Smooth muscle cell of the brain vasculature (primary cell): ENCODE measurements at places on chromosomes 3 and 15.

GRCh38 chr3:12040902-12041301 lies 36.7 kb downstream of the SYN2 start:
- DNase-seq, result no peak

- no peak for DNase-seq
Measured at GRCh38 chr3:195770081-195770840, 41.5 kb downstream of the MUC4 start.

GRCh38 chr3:110791995-110792686 lies 279.5 kb upstream of the NECTIN3 start:
- no peak for DNase-seq

GRCh38 chr3:17111586-17111985 lies 226.8 kb downstream of the PLCL2 start:
- DNase-seq, result no peak

DNA sequence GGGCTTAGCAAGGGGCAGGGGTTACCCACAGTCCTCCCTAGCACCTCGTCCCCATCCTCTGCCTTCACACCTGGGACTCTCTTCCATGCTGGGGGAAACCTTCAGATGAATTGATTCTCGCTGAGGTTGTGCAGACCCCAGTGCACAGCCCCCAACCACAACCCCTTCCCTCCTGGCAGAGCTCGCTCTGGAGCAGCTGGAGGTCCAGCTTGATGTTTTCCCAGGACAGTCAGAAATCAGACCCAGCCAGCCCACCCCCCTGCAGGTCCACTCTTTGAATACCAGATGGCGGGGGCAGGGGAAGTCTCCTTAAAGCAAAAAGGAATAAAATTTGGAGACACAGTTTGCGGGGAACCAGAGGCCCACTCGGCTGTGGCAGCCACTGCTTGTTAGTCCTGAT lies 234.4 kb downstream of the XXYLT1 start:
- DNase-seq, result no peak

- DNase-seq, result no peak
Measured at GRCh38 chr15:73156431-73157191, 104.3 kb downstream of the NEO1 start.

DNA sequence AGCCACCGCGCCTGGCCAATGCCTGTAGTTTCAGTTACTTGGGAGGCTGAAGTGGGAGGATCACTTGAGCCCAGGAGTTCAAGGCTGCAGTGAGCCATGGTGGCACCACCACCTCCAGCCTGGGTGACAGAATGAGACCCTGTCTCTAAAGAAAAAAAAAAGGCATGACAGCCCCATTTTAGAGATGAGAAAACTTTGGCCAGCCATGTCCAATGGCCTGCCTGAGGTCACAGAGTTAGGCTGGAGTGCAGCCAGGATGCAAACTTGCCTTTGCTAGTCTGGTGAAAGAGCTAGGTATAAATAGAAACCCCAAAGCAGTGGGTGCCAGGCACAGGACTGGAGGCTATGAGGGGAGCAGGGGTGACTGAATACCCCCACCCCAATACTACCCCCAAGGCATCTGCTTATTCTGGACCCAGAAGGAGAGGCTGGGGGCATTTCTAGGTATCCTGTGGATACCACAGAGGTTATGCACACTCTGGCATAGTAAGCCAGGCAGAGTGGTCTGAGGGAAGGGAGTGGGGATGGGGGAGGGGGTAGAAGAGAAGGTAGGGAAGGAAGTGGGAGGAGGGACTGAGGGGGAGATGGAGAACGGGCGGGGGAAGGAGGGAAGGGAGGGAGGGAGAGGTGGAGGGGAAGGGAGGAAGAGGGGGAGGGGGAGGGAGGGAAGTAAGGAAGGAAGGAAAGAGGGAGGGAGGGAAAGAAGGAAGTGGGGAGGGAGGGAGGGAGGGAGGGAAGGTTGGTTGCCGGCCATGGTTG lies 16.2 kb upstream of the C15orf39 start:
- DNase-seq, result no peak

GRCh38 chr3:23874359-23875112 lies 42.3 kb downstream of the NKIRAS1 start:
- no peak for DNase-seq

- no peak for DNase-seq
Measured at GRCh38 chr3:66322436-66322835, 101.6 kb downstream of the SLC25A26 start.

- DNase-seq, result no peak
Measured at GRCh38 chr15:48929661-48930060, 34.1 kb downstream of the SHC4 start.

GRCh38 chr15:48582452-48583247 lies 62.9 kb downstream of the FBN1 start:
- peak; percentile 57 for DNase-seq

- DNase-seq, result no peak
Measured at GRCh38 chr15:34336231-34336990, 1.2 kb downstream of the SLC12A6 start.

GRCh38 chr15:80978685-80979329 lies 10.8 kb downstream of the MESD start:
- DNase-seq, result no peak

DNA sequence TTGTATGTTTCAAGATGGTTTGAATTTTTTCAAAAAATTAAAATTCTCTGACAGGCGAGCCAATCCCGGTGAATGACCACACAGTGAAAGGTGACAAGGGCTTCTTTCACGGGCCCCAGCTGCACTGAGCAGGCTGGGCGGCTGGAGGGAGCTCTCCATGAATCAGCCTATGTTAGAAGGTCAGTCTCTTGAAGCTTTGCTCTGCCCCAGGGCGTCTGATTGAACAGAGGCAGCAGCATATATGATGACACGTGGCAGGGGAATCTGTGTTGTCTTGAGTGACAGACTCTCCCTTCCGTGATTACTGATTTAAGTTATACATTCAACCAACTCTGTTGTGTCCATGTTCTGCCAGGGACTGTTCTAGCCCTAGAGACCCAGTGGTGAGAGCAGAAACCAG lies 51.5 kb downstream of the ISG20 start:
- DNase-seq, result no peak

DNA sequence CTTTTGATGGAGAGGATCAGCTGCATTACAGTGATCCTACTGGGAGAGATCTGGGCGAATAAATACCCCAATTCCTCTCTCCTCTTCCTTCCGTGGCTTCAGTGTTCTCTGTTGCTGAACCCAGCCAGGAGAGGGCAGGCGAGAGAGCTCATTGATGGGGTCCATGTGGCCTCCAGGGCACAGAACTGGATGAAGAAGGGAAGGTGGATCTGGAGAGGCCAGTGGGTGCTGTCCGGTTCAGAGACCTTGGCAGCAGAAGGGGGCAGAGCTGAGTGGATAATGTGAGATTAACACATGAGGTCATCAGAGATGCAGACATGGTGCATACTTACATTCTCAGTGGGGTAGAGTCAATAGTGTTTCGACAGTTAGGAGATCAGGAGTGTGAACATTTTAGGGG lies 193.6 kb downstream of the CLSTN2 start:
- DNase-seq, result no peak

- no peak for DNase-seq
Measured at GRCh38 chr3:81425198-81425868, 336.1 kb downstream of the GBE1 start.

DNA sequence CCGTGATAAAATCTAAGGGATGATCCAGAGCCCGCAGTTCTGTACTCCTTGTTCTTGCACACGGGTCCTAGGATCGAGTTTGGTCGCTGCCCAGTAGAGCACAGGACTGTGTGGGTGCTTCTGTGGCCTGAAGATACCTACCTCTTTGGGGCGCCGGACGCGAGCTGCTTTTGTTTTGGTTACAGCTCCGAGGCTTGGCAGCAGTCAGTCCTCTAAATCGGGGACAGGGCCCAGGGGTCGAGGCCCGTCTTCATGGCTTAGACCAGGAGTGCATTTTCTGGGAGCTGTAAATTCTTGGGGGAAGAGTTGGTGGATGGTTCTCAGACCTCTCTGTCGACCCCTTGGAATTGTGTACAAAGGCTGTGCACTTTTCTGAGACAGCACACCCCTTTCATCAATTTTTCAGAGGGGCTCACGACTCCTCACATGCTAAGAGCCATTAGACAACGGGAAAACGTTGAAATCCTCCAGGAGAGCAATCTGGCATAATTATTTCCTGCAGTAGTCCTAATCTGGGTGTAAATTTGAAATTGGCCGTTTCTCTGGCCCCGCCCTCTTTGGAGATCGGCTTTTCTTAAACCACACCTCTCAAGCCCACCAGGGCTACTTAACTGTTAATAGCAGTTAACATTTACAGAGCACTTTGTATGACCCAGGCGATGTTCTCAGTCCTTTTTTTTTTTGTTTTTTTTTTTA lies 928 bp downstream of the CEP97 start:
- no peak for DNase-seq

- no peak for DNase-seq
Measured at GRCh38 chr3:30655187-30655812, 48.9 kb downstream of the TGFBR2 start.

DNA sequence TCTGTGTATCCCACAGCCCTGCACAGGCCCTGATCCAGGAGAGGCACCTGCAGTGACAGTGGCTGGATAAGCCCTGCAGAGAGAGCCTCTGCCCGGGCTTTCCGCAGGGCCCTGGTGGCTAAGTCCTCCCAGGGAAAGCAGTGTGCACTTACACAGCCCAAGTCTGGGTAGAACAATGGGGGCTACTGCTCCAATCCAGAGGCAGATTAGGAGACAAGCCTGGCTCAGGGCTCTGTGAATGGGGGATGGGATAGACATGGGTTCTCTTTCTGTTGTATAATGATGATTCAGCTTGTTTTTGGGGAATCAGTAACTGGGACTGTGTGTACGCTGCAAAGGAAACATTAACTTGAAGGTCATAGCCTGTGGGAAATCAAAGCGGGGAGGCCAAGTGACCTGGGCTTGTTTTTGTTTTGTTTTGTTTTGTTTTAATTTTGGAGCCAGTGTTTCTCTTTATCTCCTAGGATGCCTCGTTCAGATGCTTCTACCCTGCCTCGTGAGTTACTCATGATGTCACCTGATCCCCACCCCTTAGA lies 4.1 kb upstream of the ALDH1L1 start:
- DNase-seq, result no peak

DNA sequence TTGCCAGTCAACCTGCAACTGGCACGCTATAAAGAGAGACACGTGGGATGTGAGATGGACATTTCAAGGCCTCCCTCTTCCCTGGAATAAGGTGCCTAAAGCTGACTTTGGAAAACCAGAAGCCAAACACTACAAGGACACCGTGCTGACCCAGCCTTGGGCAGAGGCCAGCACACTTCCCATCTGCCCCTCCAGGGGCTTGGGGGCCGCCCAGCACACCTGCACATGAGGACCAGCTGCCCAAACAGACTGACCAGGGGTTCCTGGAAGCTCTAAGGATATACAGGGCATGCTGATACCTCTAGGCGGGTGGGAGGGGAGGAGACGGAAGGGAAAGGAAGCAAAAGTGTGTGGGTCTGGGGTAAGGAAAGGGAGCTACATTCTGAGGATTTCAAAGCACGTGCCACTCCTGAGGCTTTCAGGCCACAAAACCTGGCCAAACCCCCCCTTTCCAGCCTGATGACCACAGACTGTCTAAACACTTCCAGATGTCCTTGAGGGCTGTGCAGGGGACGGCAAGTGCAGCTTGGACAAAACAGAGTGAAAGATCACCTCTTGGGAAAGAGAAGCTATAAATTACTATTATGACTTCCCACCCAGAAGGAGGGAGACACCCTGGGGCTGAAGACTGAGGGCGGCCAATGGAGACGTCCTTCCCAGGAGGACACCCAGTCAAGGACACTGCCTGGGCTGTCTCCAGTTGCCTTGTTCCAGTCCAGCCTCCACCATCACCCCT lies 57.9 kb downstream of the ADCY5 start:
- no peak for DNase-seq

- no peak for DNase-seq
Measured at GRCh38 chr15:72227192-72227586, 3.8 kb downstream of the PKM start.

DNA sequence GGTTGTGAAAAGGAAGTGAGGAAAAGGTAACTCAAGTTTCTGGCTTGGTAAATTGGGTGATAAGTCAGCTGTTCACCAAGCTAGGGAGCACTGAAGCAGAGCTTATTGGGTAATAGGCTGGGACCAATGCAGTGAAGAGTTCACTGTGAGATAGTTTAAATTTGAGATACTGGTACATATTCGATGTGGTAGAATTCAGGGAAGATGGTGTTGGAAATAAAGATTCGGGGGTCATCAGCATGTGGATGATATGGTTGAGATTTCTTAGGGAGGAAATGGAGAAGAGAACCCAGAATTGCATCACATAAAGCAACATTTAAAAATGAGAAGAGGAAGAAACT lies 16.9 kb downstream of the MME start:
- no peak for DNase-seq

GRCh38 chr3:132624790-132625189 lies 27.7 kb downstream of the ACKR4 start:
- DNase-seq, result no peak

DNA sequence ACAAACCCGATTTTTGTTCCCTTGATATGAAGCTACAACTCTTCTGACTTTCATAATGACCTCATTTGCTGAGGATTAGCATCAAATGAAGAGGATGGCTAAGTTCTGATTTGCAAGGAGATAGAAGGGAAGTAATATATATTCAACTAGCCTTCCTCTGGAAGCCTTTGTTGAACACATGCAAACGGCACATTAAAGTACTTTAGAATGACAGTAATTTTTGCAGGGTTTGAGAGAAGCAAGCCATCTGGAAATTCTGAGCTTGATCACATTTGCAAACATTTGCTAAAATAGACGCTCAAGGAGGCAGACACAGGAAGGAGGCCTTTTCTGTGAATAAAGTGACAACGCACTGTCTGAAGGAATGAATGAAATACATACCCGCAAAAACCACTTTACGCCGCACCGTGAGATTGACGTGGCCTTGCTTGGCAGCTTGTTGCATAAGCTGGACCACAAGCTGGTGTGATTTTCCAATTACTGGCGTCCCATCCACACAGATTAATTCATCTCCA lies 657.2 kb downstream of the MAGI1 start:
- no peak for DNase-seq

DNA sequence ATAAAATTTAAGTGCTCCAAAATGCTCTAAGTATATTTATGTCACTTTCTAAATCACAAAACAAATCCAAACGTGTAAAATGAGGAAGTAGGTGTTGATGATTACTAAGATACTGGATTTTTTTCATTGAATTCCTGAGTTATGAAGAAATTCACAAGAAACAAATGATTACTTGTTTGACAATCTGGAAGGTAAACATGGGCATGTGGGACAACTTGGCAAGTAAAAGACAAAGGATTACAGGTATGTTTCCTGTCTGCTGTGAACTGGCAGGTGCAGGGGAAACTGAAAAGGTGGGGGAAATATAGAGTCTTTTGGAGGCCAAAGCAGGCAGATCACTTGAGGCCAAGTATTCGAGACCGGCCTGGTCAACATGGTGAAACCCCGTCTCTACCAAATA lies 252.7 kb upstream of the AZI2 start:
- DNase-seq, result no peak

DNA sequence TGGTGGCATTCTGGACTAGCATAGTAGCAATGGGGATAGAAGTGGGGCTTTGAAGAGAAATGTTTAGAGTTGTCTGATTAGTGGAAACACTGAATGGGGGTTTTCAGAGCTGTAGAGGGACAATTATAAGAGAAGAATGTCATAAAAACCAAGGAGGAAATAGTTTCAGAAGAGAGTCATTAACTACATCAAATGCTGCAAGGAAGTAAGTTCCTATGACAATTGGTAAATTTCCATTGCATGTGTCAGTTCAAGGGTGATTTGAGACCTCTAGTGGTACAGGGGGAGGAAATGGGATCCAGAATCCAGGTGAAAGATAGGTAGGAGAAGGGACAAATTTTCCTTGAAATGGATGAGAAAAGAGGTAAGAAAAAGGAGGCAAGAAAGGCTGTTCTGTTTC lies 68.3 kb upstream of the TBC1D5 start:
- DNase-seq, result no peak

GRCh38 chr3:32045091-32045915 lies 61.1 kb upstream of the GPD1L start:
- no peak for DNase-seq
